NCI-H345 (cell line): ENCODE measurements at places on chromosomes 3 and 15.

DNA sequence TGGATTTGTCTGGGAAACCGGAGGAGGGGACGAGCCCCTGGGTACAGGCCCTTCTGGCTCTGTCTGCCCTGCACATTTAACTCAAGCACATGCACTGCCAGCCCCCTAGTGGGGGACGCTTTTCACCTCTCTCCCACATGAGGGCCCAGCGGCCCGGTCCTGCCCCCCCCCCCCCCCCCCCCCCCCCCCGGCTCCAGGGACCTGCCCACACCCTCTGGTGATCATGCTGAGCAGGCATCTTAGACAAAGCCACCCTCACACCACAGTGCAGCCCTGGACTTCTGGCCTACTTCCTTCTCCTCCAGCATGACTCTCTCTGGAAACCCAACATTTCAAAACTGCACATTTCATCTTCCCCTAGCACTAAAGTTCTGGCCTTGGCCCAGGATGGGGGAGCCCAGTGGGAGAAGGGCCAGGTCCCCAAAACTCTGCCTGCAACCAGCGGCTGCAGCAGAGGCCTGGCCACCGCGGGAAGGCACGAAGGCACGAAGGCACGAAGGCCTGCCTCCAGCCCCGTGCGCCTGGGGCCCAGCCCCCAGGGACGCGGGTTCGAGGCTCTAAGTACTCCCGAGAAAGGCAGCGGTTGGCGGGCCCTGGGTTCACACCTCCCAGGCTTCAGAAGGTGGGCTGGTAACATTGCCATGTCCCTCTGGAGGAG, 14.1 kb downstream of the KLF15 start:
- no peak for DNase-seq

- DNase-seq = no peak
Observed at GRCh38 chr3:194256040-194256945, 94.8 kb downstream of the CPN2 start.

- DNase-seq = no peak
Observed at GRCh38 chr15:99283717-99284116, 32.4 kb downstream of the LRRC28 start.

- DNase-seq = no peak
Observed at GRCh38 chr3:133928903-133929607, 33.4 kb upstream of the RAB6B start.

GRCh38 chr15:70704166-70704565, 59.2 kb downstream of the UACA start:
- peak; percentile 29 for DNase-seq

DNA sequence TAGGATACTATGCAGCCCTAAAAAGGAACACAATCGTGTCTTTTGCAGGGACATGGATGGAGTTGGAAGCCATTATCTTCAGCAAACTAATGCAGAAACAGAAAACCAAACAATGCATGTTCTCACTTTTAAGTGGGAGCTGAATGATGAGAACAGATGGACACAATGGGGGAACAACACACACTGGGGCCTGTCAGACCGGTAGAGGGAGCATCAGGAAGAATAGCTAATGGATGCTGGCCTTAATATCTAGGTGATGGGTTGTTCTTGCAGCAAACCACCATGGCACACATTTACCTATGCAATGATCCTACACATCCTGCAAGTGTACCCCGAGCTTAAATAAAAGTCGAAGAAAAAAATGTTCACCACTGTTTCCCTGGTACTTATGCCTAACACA, 17.5 kb downstream of the SENP7 start:
- DNase-seq = no peak

GRCh38 chr3:61358364-61358763, 107.1 kb upstream of the FHIT start:
- no peak for DNase-seq

DNA sequence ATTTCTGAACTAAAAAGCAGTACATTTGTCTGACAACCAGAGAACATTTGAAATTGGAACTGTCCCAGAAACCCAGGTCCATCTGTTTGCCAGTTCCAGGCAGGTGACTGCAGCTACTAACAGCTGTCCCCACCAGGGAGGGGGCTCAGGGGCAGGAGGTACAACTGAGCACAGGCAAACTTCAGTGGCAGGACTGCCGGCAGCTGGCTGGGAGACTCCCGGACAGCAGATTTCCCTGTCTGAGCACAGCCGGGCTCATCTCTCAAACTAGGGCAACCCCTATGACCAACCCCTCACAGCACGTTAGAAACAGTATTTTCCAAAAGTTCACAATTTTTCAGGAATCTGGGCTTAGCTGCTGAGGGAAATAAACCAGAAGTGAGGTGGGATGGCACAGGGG, 88.8 kb downstream of the MEGF11 start:
- no peak for DNase-seq

- no peak for DNase-seq
Observed at GRCh38 chr3:72733676-72734075, 114.6 kb downstream of the SHQ1 start.

DNA sequence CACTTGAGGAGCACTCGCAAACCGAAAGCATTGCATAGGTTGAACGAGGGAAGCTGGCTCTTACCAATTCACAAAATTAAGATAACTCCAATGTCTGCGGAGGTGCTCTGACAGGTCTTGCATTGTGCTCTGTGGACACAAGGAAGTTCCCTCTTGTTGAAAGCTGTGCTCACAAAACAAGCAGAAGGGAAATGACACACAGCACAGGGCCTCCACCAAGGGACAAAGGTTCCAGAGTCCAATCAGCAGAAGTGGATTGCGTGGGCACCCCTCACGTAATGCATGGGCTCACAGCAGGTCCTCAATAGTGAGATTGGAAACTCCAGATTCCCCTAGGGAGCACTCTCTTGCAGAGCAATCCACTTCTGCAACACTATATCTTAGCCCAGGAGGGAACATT, 89.9 kb downstream of the ATP10A start:
- DNase-seq = no peak

DNA sequence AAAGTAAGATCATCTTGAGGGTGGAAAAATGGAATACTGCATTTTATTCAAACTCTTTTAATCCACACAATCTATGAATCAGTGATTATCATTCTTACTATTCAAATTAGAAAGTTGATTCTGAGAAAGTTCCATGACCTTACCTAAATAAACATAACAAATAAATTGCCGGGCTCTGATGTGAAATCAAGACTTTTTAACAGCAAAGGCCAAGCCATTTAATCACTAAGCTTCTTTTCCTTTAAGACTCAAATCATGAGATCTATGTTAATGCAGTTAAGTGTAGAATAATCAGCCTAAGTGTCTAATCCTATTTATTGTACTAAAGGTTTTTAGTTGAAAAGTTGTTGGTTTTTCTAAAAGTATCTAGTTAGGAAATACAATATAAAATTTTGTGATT, 857.0 kb downstream of the SI start:
- DNase-seq = no peak

DNA sequence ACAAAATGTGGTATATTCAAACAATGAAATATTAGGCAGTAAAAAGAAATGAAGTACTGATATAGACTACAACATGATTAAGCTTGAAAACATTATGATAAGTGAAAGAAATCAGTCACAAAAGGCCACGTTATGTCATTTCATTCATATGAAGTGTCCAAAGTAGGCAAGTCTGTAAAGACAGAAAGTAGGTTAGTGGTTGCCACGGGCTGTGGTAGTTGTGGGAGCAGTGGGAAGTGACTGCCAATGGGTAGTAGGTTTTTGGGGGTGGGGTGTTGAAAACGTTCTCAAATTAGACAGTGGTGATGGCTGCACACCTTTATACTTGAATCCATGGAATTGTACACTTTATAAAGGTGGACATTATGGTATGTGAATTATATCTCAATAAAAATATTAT, 12.1 kb downstream of the GALNT15 start:
- DNase-seq = no peak
